Endothelial cell (in vitro differentiated cells): ENCODE measurements at places on chromosomes 4 and X.

- H3K4me1 ChIP-seq = peaks cover 3% of the 10 kb centered on the region
- H3K36me3 ChIP-seq = peaks cover 3% of the 10 kb centered on the region
- no peaks in the 10 kb centered on the region for H3K27me3 ChIP-seq
- no peak for DNase-seq
- H3K4me3 ChIP-seq = no peak overlapping the region
These were observed 254.5 kb upstream of the RPS6KA3 start for GRCh38 chrX:20521222-20521621.

- DNase-seq = no peak
- peaks cover 7% of the 10 kb centered on the region for H3K27me3 ChIP-seq
- peak overlapping the region; percentile 49 for H3K4me3 ChIP-seq
- H3K27ac ChIP-seq = peak overlapping the region; percentile 50
- H3K36me3 ChIP-seq = peaks cover 24% of the 10 kb centered on the region
These were observed 29.0 kb downstream of the LRPAP1 start for GRCh38 chr4:3502941-3503936.

- H3K4me3 ChIP-seq = no peak overlapping the region
- H3K27me3 ChIP-seq = no peaks in the 10 kb centered on the region
- no peaks in the 10 kb centered on the region for H3K4me1 ChIP-seq
- no peak overlapping the region for H3K27ac ChIP-seq
These were observed 802.6 kb downstream of the PDHA2 start for GRCh38 chr4:96642490-96642889.

DNA sequence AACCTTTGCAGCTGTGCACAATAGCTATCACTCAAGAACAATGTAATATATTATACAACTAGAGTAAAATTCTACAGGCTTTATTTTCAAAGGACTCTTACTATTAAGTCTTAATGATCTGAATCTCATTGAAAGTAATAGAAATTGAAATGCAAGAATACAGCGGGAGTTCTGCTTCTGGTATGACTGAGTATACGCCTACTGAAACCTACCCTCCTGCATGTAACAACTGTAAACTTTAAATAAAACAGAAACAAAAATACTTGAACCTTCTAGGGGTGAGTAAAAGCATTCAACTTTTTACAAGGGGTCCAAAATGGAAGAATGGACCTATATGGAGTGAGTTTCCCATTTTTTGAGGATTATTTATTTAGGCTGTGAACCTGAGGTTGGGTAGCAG is 13.5 kb downstream of the DCHS2 start:
- H3K27ac ChIP-seq = no peak overlapping the region
- DNase-seq = no peak
- H3K4me3 ChIP-seq = no peak overlapping the region
- H3K27me3 ChIP-seq = no peaks in the 10 kb centered on the region

DNA sequence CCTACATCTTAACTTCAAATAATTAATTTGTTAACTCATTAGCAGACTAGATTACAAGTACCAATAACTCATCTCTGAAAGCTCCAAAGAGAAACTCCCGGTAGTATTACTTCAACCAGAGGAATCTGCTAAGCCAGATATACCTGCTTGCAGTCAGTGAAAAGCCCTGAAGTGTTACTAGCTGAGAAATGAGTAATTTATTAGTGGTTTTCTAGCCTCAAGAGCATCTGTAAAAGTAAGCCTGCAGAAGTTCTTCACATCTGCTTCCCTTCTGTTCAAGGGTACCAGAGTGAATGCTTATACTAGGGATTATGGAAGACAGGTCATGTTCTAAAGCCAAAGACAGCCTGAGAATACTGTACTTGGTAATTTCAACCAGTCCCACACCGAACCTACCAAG is 34.7 kb downstream of the IRS4 start:
- no peak overlapping the region for H3K4me3 ChIP-seq
- H3K27me3 ChIP-seq = no peaks in the 10 kb centered on the region
- H3K36me3 ChIP-seq = no peaks in the 10 kb centered on the region
- no peaks in the 10 kb centered on the region for H3K4me1 ChIP-seq

DNA sequence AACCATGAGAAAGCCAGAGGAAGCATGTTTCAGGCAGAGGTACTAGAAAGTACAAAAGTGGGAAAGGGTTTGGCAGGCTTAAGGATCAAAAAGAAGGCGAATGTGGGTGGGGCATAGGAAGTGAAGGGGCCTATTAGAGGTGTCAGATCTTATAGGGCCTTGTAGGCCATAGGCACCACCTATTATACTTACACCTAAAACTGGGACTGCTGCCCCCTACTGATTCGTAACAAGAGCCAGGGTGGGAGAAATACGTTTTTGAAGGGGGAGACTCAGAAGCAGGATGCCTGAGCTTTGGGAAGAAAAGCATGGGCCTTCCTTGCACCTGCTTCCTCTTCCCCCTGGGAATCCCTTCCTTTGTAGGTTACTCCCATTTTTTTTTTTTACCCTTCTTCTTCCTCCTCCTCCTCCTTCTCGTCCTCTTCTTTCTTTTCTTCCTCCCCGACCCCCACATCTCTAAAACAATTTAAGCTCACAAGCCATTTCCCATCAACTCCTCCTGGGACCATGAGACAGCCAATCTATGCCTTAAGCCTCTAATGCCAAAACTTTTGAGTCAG is 40.7 kb upstream of the GPC3 start:
- H3K27me3 ChIP-seq = peaks cover 2% of the 10 kb centered on the region
- H3K4me1 ChIP-seq = peaks cover 7% of the 10 kb centered on the region
- H3K36me3 ChIP-seq = no peaks in the 10 kb centered on the region
- peak; percentile 4 for DNase-seq

DNA sequence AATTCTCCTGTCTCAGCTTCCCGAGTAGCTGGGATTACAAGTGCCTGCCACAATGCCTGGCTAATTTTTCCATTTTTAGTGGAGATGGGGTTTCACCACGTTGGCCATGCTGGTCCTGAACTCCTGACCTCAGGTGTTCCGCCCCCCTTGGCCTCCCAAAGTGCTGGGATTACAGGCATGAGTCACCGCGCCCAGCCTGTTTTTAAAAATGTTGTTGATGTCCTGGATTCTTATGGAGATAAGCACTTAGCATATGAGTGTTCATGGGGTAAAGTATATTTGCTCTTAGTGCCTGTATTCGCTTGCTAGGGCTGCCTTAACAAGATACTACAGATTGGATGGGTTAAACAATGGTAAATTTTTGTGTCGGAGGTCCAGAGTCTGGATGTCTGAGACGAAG is 91.7 kb downstream of the CEP44 start:
- H3K4me1 ChIP-seq = no peaks in the 10 kb centered on the region
- H3K27ac ChIP-seq = no peak overlapping the region
- no peak overlapping the region for H3K4me3 ChIP-seq
- no peaks in the 10 kb centered on the region for H3K27me3 ChIP-seq
- no peaks in the 10 kb centered on the region for H3K36me3 ChIP-seq

DNA sequence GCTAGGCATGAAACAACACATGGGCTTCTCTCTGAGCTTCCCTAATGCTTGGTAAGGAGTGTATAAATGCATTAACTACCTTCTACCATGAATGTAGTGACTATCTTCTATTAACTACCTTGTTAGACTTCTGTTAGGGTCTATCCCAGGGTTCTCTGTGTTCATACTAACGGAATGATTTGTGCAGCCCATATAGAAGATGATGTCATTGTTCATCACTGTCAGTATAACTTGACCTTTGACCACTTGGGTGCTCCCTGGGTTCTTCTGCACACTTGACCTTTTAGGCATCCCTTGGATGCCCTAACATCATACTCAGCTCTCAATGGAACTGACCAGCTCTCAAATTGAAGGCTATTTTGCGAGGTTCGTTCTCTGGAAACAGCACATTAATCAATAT is 30.8 kb upstream of the CT47C1 start:
- DNase-seq = no peak
- no peaks in the 10 kb centered on the region for H3K36me3 ChIP-seq
- no peak overlapping the region for H3K27ac ChIP-seq
- no peaks in the 10 kb centered on the region for H3K4me1 ChIP-seq

GRCh38 chrX:1165535-1166196 is 46.8 kb downstream of the CRLF2 start:
- no peak overlapping the region for H3K4me3 ChIP-seq
- peaks cover 14% of the 10 kb centered on the region for H3K27me3 ChIP-seq
- no peak overlapping the region for H3K27ac ChIP-seq
- H3K36me3 ChIP-seq = peaks cover 16% of the 10 kb centered on the region
- no peaks in the 10 kb centered on the region for H3K4me1 ChIP-seq
- no peak for DNase-seq

GRCh38 chr4:44632733-44633132 is 18.7 kb downstream of the YIPF7 start:
- no peaks in the 10 kb centered on the region for H3K27me3 ChIP-seq
- H3K27ac ChIP-seq = no peak overlapping the region
- H3K4me3 ChIP-seq = no peak overlapping the region
- no peak for DNase-seq

GRCh38 chrX:2387614-2388239 is 113.0 kb downstream of the DHRSX start:
- no peaks in the 10 kb centered on the region for H3K4me1 ChIP-seq
- H3K4me3 ChIP-seq = no peak overlapping the region
- peaks cover 27% of the 10 kb centered on the region for H3K36me3 ChIP-seq
- DNase-seq = no peak
- peaks cover 1% of the 10 kb centered on the region for H3K27me3 ChIP-seq
- no peak overlapping the region for H3K27ac ChIP-seq

GRCh38 chr4:53598483-53598882 is 7.2 kb upstream of the LNX1 start:
- H3K36me3 ChIP-seq = no peaks in the 10 kb centered on the region
- H3K27ac ChIP-seq = no peak overlapping the region
- no peaks in the 10 kb centered on the region for H3K27me3 ChIP-seq
- no peak overlapping the region for H3K4me3 ChIP-seq
- H3K4me1 ChIP-seq = peaks cover 8% of the 10 kb centered on the region
- DNase-seq = no peak

DNA sequence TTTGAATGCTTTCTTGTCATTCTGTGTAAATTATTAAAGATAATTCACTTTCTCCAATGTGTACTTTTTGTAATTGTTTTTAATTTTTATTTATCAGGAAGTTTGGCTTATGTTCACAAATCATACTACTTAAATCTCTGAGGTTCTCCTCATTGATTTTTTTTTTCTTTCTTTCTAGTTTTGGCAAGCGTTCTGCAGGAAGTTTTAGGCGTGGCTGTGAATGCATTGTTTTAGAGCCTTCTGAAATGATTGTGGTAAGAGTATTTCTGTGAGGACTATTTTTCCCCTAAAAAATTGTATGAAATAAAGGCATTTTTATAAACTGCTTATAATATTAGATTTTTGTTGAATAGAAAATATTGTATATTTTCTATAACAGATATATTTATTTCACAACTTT is 135.8 kb downstream of the RAPGEF2 start:
- no peaks in the 10 kb centered on the region for H3K27me3 ChIP-seq
- H3K36me3 ChIP-seq = peaks cover 4% of the 10 kb centered on the region
- no peak overlapping the region for H3K27ac ChIP-seq
- DNase-seq = no peak

DNA sequence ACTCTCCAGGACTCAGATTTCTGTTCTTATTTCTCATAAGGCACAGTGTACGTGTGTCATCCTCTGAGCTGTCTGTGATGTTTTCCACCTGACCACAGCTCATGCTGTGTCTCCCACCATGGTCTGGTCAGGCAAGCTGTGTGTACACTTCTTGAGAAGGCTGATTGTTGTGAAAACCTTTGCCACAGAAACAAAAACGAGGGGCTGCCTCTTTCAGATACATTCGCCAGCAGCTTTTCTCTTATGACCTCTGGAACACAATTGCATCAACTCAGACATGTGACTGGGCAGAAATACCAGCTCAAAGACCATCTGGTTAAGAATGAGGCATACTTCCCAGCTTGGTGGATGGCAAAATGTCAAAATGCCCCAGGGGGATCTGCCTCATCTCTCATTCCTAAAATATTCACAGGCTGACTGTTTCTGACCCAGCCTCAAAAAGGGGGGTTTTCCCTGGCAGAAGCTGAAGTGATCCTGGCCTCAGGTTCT is 46.1 kb downstream of the PGRMC2 start:
- DNase-seq = no peak
- peaks cover 3% of the 10 kb centered on the region for H3K27me3 ChIP-seq
- no peak overlapping the region for H3K4me3 ChIP-seq
- no peak overlapping the region for H3K27ac ChIP-seq
- H3K4me1 ChIP-seq = no peaks in the 10 kb centered on the region

- H3K27ac ChIP-seq = no peak overlapping the region
- no peaks in the 10 kb centered on the region for H3K36me3 ChIP-seq
- H3K4me3 ChIP-seq = no peak overlapping the region
- no peaks in the 10 kb centered on the region for H3K4me1 ChIP-seq
- no peak for DNase-seq
These were observed 4.6 kb upstream of the LUZP4 start for GRCh38 chrX:115284877-115285276.

- H3K4me3 ChIP-seq = no peak overlapping the region
- H3K4me1 ChIP-seq = no peaks in the 10 kb centered on the region
- H3K36me3 ChIP-seq = no peaks in the 10 kb centered on the region
- H3K27me3 ChIP-seq = no peaks in the 10 kb centered on the region
- H3K27ac ChIP-seq = no peak overlapping the region
These were observed 438.3 kb downstream of the GPAT3 start for GRCh38 chr4:83974111-83974780.

GRCh38 chrX:68238568-68238967 is 194.7 kb downstream of the OPHN1 start:
- peaks cover under 1% of the 10 kb centered on the region for H3K36me3 ChIP-seq
- H3K4me3 ChIP-seq = no peak overlapping the region
- peaks cover 8% of the 10 kb centered on the region for H3K4me1 ChIP-seq
- DNase-seq = peak; percentile 18

DNA sequence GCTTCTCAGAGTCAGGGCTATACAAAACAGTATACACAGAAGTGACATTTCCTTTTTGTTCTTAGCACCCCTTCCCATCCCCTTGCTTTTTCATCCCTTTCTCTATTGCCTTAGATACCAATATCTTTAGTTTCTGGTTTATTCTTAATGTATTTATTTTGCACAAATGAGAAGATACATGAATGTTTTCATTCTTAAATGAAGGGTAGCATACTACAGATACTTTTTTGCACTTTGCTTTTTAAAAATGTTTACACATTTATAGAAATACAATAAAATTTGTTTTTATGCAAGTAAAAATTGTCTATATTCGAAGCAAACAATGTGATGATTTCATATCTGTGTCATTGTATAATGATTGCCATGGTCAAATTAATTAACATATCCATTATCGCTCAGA is 33.1 kb downstream of the TSPAN7 start:
- H3K4me3 ChIP-seq = no peak overlapping the region
- no peak overlapping the region for H3K27ac ChIP-seq
- H3K4me1 ChIP-seq = no peaks in the 10 kb centered on the region
- H3K27me3 ChIP-seq = no peaks in the 10 kb centered on the region
- H3K36me3 ChIP-seq = no peaks in the 10 kb centered on the region

DNA sequence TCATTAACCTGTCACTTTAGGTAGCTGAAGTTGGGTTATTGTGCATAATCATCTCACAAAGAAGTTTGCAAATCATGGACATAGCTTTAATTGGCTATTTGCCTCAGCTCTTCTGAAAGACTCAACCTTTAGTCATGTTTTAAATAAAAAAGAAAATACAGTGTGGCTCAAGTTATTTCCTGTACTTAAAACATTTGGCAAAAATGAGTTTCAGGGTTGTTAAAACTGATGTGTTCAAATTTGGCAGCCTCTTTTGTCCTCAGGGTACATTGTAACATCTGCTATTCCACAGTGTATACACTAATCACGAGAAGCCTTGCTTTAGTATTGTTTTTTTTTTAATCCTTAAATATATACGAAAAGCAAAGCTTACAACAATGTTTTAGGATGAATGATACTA is 31.5 kb upstream of the HPGD start:
- no peaks in the 10 kb centered on the region for H3K36me3 ChIP-seq
- peaks cover 6% of the 10 kb centered on the region for H3K4me1 ChIP-seq
- no peak overlapping the region for H3K27ac ChIP-seq
- no peaks in the 10 kb centered on the region for H3K27me3 ChIP-seq
- DNase-seq = no peak
